Activated CD4-positive, alpha-beta T cell treated with anti-CD3 and anti-CD28 coated beads for 1 hour (primary cell): ENCODE measurements at places on chromosomes 2 and 18.

GRCh38 chr2:187224989-187225388, 223.1 kb downstream of the CALCRL start:
- DNase-seq = no peak

DNA sequence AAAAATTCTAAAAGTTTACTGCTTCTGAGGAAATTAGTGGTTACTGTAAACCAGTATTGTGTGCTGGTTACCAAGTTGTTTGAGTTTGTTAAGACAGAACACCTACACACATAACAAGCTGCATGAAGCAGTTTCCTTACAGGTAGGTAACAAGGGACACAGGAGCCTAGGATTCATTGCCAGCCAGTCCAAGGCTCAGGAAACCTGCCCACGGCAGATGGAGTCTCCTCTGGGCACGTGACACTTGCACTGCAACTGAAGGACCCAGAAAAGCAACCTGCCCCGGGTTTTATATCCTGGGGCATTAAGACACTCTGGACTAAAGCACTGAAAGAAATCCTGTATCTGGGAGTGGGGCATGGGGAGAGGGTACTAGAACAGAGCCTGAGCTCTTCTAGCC, 639.3 kb downstream of the ADCYAP1 start:
- no peak for DNase-seq

DNA sequence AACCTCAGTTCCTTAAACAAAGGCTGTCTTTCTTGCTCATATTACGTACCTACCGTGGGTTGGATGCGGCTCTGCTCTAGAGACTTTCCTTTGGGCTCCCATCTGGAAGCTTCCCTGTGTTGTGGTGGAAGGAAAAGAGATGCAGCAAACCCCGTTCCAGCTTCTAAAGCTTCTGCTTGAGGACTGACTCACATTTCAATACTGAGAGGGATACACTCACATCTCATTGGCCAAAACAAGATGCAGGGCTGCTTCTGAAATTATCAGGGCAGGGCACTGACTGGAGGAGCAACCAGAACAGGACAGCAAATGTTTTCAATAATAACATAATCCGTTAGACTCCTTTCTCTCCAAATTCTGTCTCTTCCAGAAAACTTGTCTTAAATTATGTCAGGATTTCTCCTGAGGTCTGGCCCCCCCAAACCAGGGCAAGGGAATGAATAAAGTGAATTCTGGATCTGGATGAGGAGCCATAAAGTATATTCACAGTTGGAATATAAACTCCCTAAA, 4.5 kb upstream of the MYO5B start:
- no peak for DNase-seq

DNA sequence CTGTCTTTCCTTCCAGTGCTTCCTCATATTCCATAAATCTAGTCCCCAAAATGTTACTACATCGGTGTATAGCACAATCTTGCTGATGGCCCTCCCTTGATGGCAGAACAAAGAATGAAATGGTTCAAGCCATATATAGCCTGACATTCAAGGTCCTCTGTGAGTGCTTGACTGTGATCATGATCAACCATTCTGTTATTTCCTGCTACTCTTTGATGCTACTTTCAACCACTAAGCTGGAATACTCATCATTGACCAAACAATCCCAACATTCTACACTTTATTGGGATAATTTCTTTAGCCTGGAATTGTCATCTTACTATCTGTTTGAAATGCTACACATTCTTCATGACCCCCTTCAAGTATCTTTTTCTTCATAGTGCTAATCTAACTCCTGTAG, 633.9 kb downstream of the PLCL1 start:
- no peak for DNase-seq

GRCh38 chr2:191635333-191636234, 42.4 kb upstream of the NABP1 start:
- DNase-seq = no peak

GRCh38 chr2:96824079-96824870, 8.2 kb downstream of the CNNM3 start:
- DNase-seq = no peak

DNA sequence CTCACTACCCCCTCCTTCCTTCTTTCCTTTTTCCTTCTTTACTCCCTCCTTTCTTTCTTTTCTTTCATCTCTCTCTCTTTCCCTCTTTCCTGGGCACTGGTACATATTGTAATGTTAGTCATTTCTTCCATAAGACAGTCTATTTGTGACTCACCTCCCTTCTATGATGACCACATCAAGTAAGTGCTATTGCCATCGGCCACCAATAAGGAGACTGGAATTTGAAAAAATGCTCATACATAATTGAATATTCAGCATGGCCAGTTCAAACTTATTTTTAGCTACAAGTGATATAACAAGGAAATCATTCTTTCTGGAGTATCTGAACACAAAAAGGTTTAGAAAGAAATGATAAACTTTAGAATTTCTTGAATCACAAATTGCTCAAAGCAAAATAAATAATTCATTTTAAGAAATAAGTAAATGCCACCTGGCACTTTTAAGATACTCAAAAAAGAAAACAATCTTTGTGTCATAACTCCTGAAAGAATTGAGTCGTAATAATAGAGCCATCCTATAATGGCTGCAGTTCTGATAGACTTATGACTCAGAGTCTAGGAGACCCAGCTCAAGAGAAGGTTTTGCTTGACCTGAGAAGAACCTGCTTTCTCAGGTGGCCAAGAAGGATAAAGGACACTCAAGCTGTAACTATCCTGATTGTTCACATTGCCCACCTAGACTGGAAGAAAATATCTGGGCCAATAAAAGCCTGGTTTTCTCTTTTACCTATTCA, 51.6 kb upstream of the CCBE1 start:
- no peak for DNase-seq

DNA sequence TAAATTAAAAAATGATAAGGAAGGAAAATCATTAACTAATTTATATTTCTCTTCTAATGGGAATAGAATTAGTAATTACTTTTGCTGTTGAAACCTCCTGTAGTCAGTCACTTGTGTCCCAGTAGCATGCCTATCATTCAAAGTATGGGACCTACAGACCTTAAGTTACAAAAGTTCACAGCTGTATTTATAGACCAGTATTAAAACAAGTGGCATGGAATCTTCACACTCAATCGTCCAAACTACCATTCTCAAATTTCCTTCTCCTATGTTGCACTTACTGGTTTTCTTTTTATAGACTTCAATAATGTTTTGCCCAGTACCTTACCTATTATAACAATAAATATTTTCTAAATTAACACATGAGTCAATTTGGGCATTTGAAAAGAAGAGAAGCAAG, 639.9 kb downstream of the ERBB4 start:
- no peak for DNase-seq

DNA sequence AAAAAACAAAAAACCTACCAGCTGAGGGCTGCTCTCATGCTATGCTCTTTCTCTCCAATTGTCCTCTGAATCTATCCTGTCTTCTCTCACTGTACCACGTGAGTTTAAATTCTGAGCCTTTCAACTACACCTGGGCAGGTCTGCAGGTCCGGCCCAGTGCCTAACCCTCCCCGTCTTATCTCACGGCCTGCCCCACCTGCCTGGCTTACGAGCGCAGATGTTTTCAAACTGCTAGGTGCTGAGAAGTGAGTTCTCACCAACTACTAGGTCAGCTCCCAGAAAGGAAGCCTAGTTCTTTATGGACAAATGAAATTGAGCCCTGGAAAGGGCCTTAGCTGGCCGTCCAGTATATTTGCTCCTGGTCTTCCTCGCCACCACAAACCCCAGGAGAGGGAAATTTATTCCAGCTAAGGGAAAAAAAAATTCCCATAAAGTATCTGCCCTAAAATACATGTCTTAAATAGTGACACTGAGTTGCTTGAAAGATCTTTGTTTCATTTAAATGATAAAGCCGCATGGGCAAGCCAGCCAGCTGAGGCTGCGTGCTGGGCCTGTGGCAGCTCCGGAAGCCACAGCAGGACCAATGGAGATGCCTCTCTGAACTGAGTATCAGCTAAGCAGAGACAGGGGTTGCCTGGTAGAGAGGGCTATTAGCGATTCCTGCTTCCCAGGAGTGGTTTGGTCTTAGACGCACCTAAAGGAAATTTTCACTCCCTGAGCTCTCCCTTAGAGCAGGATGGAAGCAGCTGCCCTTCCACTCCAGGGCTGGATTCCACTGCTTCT, 92.5 kb upstream of the NCK2 start:
- DNase-seq = no peak

DNA sequence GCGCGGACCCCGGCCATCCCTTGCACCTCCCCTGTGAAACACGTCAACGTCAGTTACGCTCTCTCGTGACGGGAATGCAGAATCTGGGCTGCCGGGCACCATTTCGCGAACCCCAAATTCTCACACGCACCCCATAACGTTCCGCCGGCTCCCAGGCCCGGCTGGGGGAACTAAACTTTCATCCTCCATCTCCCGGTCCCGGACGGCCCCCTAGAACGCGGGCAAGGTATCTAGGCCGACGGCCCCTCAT, 544 bp downstream of the DNAJC27 start:
- DNase-seq = no peak

GRCh38 chr18:9808295-9809241, 77.2 kb upstream of the TXNDC2 start:
- no peak for DNase-seq

- DNase-seq = no peak
Observed at GRCh38 chr18:69725009-69725408, 222.7 kb downstream of the CD226 start.

DNA sequence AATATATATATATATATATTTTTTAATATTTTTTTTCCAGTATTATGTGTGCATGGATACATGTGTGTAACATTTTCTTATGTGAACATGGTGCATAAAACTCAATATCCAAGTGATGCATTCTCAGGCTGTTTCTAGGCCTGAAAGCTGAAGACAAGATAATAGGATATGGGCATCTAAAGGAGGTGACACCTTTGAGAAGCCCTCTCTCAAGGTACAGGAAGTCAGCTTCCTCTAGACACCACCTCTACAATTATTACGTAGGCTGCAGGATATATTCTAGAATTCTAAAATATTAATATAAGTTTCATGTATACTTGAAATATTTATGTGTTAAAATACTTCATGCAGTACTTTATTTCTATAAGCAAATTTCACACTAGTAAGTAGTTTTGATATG, 327.5 kb downstream of the PTPRM start:
- DNase-seq = no peak

- no peak for DNase-seq
Observed at GRCh38 chr2:23541503-23542229, 156.7 kb downstream of the KLHL29 start.

DNA sequence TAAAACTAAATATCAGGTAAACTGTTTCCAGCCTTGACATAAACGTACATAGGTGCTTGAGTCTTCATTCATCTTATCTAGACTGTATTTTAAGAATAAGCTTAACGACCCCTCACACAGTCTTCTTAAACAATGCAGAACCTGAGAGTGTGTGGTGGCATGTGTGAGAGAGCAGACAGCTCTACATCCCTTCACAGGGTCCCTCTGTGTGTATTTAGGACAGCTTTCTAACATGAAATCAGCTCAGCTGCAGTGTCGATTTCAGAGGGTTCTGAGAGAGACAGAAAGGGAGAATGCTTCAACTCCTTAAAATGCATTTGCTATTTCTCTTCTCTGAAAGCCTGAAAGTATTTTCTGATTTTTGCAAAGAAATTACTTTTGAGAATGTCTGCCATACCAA, 185.2 kb downstream of the GRB14 start:
- no peak for DNase-seq

DNA sequence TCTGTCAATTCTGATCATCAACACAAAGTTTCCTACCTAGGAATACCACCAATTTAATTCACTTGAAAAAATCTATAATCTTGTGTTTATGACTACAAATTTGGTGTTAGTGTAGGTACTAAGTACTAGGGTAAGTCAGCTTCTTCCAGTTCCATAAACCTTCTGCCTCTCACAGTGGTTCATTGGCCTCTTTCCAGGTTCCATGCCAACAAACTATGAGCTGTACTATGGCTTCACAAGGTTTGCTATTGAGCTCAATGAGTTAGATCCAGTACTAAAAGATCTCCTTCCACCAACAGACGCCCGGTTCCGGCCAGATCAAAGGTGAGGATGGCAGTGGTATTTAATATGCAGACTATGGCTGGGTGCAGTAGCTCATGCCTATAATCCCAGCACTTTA, 58.8 kb downstream of the PRKRA start:
- no peak for DNase-seq

- DNase-seq = no peak
Observed at GRCh38 chr2:151437630-151438029, 27.9 kb downstream of the RIF1 start.

GRCh38 chr2:15691586-15692310, 100.1 kb downstream of the DDX1 start:
- DNase-seq = no peak

- DNase-seq = no peak
Observed at GRCh38 chr2:142445023-142445422, 314.2 kb upstream of the LRP1B start.

- DNase-seq = no peak
Observed at GRCh38 chr2:100731535-100731981, 88.4 kb upstream of the NPAS2 start.

DNA sequence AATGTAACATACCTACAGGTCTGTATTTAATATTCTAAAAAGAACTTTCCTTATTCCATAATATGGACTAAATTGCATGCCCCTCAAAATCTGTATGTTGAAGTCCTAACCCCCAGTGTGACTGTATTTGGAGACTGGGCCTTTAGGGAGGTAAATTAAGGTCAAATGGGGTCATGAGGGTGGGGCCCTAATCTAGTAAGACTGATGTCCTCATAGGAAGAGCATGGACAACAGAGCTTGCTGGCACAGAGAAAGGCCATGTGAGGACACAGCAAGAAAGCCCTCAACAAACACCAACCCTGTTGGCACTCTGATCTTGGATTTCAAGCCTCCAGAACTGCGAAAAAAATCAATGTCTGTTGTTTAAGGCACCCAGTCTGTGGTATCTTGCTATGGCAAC, 18.6 kb downstream of the SF3B1 start:
- no peak for DNase-seq

DNA sequence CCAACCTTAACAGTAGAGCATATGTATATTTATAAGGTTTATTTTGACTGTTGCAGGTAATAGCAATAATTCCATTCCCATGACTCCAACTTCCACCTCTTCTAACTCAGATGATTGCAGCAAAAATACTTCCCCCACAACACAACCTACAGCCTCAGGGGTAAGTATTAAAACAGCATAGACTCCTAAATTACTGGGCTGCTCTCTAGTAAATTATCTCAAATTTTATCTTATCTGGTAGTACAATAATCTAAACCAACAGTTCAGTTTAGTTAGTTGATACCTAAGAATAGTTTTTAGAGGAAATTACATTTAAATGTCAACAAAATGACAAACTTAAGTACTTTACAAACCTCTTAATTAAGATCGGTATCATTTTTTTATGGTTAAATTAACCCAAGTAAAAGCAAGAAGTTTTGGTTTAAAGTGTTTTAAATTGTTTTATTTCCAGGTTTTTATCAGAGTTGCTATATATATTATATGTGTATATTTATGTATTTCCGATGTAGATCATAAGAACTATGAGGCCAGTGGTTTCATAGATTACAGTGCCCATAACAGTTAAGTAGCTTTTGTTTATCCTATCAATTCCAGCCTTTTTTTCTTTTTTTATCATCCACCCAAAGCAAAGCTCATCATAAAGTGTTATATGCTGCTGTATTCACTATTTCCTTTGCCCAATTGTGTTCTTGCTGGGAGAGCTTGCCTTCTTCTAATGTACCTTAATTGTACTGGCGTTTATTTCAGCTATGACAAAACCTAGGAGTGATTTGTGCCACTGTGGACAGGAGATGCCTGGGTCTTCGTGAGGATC, 13.7 kb downstream of the GATA6 start:
- no peak for DNase-seq
